Fibroblast of lung (primary cell): ENCODE measurements at places on chromosomes 16 and 17. TPM values are rescaled to one million over a fixed set of nuclear protein-coding genes. Genes with fewer than 3 reads are reported as not detected.

DNA sequence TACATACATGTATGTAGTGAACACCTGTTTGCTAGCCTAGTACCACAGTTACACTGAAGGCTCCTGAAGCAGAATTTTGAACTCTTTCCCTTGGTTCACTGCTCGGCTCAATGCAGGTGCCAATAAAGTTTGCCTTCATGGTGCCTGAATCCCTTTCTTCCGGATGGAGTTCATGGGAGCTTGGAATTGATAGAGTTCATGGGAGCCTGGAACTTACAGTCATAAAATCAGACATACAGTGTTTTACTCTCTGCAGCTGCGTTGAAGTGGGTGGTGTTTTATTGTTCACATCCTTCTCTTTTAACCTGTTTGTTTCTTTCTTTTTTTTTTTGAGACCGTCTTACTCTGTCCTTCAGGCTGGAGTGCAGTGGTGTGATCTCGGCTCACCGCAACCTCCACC is 29.2 kb upstream of the ABR start:
- no peak overlapping the region for H3K4me3 ChIP-seq
- peaks cover 6% of the 10 kb centered on the region for H3K27me3 ChIP-seq
- no peak overlapping the region for H3K27ac ChIP-seq
- H3K4me1 ChIP-seq = no peaks in the 10 kb centered on the region
- no peaks in the 10 kb centered on the region for H3K36me3 ChIP-seq

DNA sequence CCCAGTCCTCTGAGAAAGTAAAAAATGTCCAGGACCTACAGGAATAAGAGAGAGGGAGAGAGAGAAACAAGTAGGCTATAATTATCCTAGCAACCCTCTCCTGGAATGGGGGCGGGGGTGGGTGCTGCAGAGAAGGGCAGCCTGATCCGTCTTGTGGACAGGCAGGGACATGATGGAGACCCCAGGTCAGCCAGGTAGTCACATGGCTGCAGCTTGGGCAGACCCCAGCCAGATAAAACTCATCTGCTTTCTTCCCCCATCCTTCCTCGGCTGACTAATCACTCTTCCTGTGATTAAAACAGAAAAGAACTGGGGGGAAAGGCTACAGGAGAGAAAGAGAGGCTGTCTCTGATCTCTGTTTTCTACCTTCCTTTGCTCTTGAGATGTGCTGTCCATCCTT is 32.6 kb downstream of the COPZ2 start:
- DNase-seq = no peak
- no peak overlapping the region for H3K27ac ChIP-seq
- no peak overlapping the region for H3K4me3 ChIP-seq
- peaks cover 9% of the 10 kb centered on the region for H3K4me1 ChIP-seq
- no peaks in the 10 kb centered on the region for H3K27me3 ChIP-seq
- no peaks in the 10 kb centered on the region for H3K36me3 ChIP-seq

The WIPF2 gene
- total RNA-seq = 4.6 and 7.6 TPM in 2 replicates

The ZNF287 gene
- total RNA-seq = 5.4 and 6.6 TPM in 2 replicates

DNA sequence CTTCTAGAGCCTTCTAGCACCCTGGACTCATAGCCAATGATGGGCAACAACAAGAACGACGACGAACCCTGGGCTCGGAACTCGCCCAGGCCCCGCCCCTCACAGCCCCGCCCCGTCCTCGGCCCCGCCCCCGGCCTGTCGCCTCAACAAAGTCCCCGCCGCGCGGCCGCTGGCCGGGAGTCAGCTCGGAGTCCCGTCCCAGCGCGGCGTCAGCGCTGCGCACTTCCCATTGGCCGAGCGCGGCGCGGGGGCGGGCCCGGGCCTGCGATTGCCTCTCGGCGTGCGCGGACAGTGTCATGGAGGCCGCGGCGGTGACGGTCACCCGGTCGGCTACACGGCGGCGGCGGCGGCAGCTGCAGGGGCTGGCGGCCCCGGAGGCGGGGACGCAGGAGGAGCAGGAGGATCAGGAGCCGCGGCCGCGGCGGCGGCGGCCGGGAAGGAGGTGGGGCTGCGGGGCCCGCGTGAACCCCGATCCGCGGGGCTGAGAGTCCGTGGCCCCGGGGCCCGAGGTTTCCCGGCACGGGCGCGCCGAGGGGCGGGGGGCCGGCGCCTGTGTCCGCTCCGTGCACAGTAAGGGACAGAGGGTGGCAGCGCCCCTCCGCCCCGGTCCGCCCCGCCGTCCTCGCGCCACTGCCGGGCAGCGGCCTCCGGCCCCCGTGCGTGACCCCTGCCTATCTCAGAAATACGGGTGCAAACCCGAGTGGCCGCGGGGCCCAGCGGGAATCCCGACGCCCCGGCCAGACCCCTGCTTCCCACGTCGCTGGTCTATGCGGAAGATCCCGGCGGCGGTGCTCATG is at the start of gene ENGASE:
TSS of gene ENGASE (plus strand) at position 176 of the 797 bp plus-strand sequence. CDS start at position 297, 121 bp downstream.
- no peaks in the 10 kb centered on the region for H3K4me1 ChIP-seq
- peak within 1 kb of the TSS; percentile 49 for H3K27ac ChIP-seq
- H3K27me3 ChIP-seq = no peaks in the 10 kb centered on the region
- peak within 1 kb of the TSS; percentile 71 for H3K4me3 ChIP-seq
- peaks cover 2% of the 10 kb centered on the region for H3K36me3 ChIP-seq

GRCh38 chr17:933312-934073 is 46.1 kb downstream of the NXN start:
- peaks cover 16% of the 10 kb centered on the region for H3K4me1 ChIP-seq
- DNase-seq = peak; percentile 100
- peak overlapping the region; percentile 79 for H3K27ac ChIP-seq
- H3K36me3 ChIP-seq = peaks cover 2% of the 10 kb centered on the region

GRCh38 chr17:80422276-80422675 is 7.3 kb downstream of the ENDOV start:
- H3K36me3 ChIP-seq = peaks cover 8% of the 10 kb centered on the region
- H3K4me1 ChIP-seq = peaks cover 3% of the 10 kb centered on the region
- DNase-seq = no peak
- no peak overlapping the region for H3K27ac ChIP-seq
- H3K27me3 ChIP-seq = no peaks in the 10 kb centered on the region

DNA sequence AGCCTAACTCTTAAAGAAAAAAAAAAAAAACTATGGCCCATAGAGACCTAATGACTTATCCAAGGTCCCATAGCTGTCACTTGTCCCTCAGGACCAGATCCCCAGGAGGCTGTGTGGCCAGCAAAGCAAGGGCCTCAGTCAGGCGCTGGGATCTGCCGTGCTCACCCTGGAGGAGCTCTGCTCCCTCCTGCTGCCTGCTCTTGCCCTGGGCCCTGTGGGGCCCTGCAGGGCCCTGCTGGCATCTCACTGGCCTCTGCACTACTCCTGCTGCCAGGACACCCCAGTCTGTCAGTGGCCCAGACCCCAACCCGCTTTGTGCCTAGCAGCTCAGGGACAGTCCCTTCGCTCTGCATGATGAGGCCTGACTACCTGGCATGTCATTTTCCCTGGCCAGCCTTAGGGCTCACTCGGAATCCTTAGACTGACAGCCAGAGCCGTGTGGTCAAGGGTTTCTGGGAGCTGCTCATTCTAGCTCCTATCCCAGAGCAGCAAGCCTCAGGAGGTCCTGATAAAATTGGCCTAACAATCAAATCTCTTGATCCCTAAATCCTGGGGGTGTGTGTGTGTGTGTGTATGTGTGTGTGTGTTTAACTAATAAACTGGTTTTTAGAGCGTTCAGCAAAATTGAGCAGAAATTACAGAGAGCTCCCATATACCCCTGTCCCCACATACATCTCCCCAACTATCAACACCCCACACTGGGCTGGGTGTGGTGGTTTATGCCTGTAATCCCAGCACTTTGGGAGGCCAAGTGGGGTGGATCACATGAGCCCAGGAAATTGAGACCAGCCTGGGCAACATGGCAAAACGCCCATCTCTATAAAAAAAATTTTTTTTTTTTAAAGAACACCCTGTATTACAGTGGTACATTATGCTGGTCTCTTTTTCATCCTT is 21.7 kb downstream of the KATNIP start:
- no peaks in the 10 kb centered on the region for H3K4me1 ChIP-seq
- no peak for DNase-seq
- no peaks in the 10 kb centered on the region for H3K27me3 ChIP-seq
- no peaks in the 10 kb centered on the region for H3K36me3 ChIP-seq

The ETV4 gene
- 0.33 and 0.51 TPM in 2 replicates for total RNA-seq

- no peaks in the 10 kb centered on the region for H3K4me1 ChIP-seq
- peaks cover 2% of the 10 kb centered on the region for H3K27me3 ChIP-seq
- H3K4me3 ChIP-seq = no peak overlapping the region
- H3K27ac ChIP-seq = no peak overlapping the region
- H3K36me3 ChIP-seq = no peaks in the 10 kb centered on the region
- DNase-seq = no peak
Observed at GRCh38 chr17:77651988-77652387, 306.5 kb upstream of the TNRC6C start.

DNA sequence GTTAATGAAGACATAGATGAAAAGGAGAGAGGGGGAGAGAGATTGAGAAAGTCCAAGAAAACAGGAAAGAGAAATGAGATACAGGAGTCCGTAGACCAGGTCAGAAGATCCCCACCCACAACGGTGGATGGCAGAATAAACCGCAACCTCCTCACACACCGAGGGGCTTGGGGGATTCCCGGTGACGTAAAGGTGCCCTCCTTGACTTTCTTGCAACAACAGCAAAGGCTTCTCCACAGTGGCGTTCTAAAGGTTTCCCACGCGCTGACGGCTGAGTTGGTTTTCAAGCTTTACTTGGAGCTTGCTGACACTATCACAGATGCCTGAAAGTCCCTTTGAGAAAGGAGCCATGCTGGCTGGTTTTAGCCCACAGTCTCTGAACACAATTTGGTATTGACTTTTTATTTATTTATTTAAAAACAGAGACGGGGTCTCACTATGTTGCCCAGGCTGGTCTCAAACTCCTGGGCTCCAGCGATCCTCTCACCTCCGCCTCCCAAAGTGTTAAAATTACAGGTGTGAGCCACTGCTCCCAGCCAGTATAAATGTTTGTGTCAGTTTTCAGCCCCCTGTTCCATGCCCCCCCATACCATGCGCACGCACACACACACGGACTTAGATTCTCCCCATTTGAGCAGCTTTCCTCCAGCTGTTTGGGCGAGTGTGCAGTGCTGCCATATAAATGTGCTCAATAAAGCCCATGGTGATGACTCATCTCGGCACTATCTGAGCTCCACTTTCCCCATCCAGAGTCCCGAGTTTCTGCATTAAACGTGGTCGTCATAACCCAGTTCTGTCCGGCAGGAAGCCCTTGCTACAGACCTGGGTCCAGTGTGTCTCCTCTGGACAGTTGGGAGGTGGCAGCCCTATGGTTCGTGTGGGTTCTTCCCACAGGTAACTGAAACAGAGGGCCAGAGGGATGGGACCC is 33.0 kb upstream of the SEC14L1 start:
- H3K36me3 ChIP-seq = no peaks in the 10 kb centered on the region
- no peak overlapping the region for H3K4me3 ChIP-seq
- no peaks in the 10 kb centered on the region for H3K27me3 ChIP-seq
- no peak overlapping the region for H3K27ac ChIP-seq
- DNase-seq = no peak

DNA sequence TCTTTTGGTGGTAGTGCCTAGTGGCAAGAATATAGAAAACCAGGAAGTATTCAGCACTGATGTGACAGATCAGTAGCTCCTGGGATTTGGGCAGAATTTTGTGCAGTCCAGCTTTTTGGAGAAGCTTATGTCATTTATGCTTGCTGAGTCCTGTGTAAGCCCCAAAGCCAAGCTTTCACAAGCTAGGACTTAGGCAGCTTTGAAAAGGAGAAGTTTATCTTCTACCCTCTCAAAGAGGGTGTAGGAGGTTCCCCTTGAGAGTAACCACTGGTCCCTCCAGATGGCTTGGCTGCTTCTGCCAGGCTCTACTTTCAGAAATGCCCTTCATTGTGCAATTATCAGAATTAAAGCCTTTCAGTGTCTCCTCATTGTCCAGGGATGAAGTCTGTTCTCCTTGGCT is 78.8 kb downstream of the CES1 start:
- H3K36me3 ChIP-seq = no peaks in the 10 kb centered on the region
- H3K27me3 ChIP-seq = no peaks in the 10 kb centered on the region
- H3K4me3 ChIP-seq = no peak overlapping the region
- DNase-seq = no peak

GRCh38 chr17:29091606-29092289 is 48.8 kb downstream of the PIPOX start:
- H3K27me3 ChIP-seq = no peaks in the 10 kb centered on the region
- H3K27ac ChIP-seq = no peak overlapping the region
- peaks cover 36% of the 10 kb centered on the region for H3K36me3 ChIP-seq
- no peak overlapping the region for H3K4me3 ChIP-seq
- DNase-seq = no peak

DNA sequence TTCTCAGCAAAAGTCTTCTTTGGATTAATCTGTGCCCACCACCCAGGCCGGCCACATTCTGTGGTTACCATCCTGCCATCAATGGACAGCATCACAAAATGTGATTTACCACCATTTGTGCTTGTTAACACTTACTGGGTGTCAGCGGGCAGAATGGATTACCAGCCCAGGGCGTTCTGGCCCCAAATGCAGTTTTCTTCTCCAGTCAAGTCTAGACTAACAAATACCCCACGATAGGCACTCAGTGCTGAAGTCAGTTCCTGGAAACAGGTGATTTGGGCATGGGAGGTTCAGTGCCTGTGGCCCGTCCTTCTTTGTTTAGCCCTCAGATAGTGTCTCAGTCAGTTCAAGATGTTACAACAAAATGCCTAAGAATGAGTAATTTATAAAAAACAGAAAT is 38.8 kb upstream of the PHOSPHO1 start:
- no peaks in the 10 kb centered on the region for H3K36me3 ChIP-seq
- no peak overlapping the region for H3K4me3 ChIP-seq
- no peak for DNase-seq

The GDE1 gene
- total RNA-seq = 52.1 and 74.3 TPM in 2 replicates

DNA sequence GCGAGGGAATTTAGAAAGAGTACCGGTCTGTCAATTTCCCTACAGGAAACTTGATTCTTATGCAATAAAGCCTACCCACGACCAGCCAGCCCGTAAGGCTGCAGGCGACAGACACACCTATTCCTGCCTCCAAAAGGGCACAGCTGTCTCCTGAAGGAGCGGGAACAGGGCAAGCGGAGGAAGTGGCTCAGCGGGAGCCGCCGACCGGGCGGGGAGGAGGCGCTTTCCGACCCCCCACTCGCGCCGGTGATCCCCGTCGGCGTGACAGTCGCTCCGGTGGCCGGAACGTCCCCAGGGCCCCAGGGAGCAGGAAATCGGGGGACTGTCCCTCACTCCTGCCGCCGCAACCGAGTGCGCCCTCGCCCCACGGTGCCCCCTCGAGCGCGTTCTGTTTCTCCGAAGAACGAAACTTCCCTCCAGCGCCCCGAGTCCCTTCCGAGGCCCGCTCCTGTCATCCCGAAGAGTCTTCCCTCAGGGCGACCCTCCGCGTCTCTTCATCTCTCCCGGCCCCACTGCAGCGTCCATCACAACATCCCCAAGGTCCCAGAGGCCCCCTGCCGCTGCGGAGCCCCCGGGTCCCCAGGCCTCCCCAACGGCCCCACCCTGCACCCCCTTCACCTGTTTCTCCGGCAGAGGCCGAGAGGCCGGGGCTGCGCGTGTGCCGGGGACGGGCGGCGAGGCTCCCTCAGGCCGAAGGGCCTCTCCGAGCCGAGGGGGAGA is 421 bp downstream of the STAT3 start:
- H3K27me3 ChIP-seq = no peaks in the 10 kb centered on the region
- no peak for DNase-seq
- H3K4me1 ChIP-seq = peaks cover 16% of the 10 kb centered on the region
- H3K36me3 ChIP-seq = no peaks in the 10 kb centered on the region
- H3K27ac ChIP-seq = peak overlapping the region; percentile 100
